Nucleus accumbens (tissue), 56 donors: ENCODE measurements at places on chromosomes 13 and 19.

DNA sequence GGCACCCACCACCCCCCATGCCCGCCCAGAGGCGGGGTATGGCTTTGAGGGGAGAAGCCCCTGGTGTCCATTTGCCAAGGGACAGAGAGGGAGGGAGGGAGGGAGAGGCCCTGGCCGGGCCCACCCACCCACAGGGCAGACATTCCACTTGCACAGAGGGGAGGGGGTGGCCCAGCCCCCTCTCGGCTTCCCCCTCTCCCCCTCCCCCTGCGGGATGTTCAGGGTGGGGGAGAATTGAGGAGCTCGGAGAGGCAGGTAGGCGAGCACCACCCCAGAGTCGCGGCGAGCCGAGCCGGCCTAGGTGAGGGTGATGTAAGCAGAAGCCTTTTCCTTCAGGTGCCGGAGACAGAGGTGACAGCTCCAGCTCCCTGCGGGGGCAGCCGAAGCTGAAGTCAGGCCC, 12.3 kb downstream of the DPF1 start:
- no peak for DNase-seq

DNA sequence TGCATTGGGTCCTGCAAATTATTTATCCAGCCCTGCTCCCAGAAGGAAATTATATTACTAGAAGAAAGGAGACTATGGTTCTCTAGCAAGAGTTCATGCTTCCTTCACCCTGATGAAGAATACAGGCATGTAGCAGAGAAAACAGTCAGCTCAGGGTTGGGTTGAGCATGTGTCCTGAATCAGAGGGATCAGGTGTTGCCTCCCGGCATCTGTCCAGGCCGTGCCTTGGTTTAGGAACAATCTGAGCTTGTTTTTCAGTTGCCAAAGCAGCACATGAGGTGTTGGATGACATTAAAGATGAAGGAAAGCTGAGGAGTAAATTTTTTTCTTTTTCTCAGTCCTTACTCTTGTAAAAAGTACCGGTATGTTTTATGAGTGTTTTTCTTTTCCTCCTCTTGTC, 62.0 kb downstream of the KL start:
- no peak for DNase-seq

GRCh38 chr13:39612023-39612637, 9.1 kb upstream of the LHFPL6 start:
- peak; percentile 28 for DNase-seq

GRCh38 chr13:21670006-21670882, 629 bp upstream of the FGF9 start:
- DNase-seq = no peak

- no peak for DNase-seq
Observed at GRCh38 chr13:97478247-97478646, 44.3 kb downstream of the RAP2A start.

GRCh38 chr19:34067861-34068271, 104.4 kb upstream of the LSM14A start:
- DNase-seq = no peak

- DNase-seq = no peak
Observed at GRCh38 chr19:1037621-1038064, 2.3 kb upstream of the ABCA7 start.

DNA sequence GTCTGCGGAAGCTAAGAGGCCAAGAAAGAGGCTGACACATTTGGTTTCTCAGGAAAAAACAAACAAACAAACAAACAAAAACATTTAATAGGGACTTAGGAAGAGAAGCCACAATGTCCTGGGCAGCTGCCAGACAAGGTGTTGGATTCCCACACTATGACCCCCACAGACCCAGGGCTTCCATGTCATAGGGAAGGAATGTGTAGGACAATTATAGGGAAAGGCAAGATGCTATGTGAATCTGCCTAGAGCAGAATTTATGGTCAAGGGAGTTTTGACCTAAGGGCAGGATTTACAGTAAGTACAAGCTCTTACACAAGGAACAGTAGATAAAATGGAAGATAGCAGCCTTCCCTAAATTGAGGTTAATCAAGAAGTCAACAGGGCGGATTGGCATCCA, 9.1 kb upstream of the CDADC1 start:
- no peak for DNase-seq

GRCh38 chr19:39106194-39106593, 19.4 kb upstream of the PAK4 start:
- DNase-seq = no peak

DNA sequence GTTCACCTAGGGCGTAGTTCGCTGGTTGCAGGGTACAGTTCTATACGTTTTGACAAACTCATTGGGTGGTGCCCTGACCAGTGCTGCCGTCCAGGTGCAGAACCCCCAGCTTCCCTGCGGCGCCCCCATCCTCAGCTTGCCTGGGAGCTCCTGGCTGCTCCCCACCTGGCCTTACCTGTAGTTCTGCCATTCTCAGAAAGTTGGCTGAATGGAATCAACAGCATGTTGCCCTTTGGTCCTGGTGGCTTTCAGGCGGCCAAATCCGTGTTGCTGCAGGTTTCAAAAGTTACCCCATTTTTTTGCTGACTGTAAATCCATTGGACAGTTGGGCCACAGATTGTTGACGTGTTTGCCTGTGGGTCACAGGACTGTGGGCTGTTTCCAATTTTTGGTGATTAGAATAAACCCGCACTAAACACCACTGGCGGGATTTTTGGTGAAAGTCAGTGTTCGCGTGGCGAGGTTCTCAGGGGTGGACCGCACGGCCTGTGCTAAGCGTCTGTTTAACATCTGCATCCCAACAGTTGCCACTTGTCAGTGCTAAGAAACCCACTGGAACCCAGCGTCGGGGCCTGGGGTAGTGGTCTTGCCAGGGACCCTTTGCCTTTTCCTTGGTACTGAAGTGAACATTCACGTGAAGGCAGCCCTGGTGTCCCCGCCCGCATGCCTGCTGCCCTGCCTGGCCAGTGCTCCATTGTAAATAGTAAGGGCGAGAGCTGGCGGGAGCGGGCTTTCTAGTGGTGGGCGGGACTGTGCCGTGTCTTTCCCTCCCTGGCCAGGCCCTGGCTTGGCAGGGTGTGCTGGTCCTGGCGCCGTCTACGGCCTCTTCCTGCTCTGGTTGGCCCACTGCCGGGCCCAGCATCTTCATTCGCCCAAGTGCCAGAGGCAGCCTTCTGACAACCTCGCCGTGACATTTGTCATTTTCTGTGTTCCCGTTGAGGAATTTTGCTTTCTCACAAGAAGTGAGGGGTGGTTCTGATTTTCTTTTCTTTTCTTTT, 3.3 kb downstream of the DOT1L start:
- peak; percentile 20 for DNase-seq

- no peak for DNase-seq
Observed at GRCh38 chr13:103006641-103007426, 59.4 kb downstream of the SLC10A2 start.

DNA sequence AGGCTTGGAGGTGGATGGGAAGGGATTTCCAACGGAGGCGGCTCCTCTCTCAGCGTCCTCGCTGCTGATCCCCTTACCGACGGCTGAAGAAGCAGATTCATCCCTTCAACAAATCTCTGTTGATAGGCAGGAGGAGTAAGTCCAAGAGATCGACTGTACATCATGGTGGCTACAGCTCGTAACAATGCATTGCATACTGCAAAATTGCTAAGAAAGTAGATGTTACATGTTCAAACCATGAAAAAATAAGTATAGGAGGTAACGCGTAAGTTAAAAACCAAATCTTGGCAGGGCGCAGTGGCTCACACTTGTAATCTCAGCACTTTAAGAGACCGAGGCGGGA, 468 bp upstream of the SLC39A3 start:
- DNase-seq = no peak

- no peak for DNase-seq
Observed at GRCh38 chr13:21011378-21011777, 50.0 kb downstream of the LATS2 start.

DNA sequence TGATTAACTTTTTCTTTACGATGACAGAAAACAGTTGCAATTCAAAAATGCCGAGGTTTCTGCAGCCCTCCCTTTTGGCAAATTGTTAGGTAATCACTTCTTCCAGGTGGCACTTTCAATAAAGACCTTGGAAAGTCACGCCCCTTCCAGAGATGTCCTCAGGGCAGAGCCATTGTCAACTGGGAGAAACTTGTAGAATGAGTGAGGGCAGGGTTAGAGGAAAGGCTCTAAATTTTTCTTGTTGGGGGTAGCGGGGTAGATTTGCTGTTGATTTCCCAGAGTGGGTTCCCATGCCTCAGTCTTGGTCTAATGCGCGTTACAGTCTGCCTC, 421.1 kb downstream of the FGF9 start:
- DNase-seq = no peak

DNA sequence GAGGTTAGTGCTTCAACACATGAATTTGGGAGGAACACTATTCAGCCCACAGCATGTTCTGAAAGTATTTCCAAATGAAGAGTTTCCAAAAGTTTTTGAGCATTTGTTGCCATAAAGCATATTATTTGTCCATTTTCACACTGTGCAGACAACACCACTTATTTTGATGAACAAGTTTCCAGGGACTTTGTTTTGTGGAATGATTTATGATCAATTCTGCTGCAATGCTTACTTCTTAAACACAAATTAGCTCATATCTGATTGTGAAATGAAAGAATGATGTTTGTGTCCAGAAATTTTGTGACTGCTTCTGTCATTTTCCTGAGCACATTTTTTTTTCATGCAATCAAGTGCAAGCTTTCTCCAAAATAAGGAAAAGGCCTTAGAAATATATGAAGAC, 205.3 kb downstream of the RAP2A start:
- DNase-seq = no peak

DNA sequence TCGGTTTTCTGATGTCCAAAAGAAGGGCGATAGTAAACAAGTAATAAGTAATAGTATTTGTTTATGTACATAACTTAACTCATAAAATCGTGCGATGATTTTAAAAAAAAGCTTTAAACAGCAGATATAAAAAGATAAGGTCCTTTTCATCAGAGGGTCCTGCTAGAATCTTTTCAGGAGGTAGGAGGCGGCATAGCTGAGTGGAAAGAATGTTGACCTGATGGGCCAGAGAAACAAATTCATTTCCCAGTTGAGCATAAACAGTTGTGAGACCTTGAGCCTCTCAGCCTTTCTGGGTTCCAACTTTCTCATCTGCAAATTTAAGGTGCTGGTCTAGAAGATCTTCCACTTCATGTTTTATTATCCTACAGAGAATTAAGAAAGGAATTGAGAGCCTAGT, 173.5 kb downstream of the LACC1 start:
- DNase-seq = no peak

- no peak for DNase-seq
Observed at GRCh38 chr19:54207983-54208783, 7.5 kb downstream of the RPS9 start.

- DNase-seq = no peak
Observed at GRCh38 chr13:86882107-86882506, 789.1 kb upstream of the SLITRK5 start.

GRCh38 chr19:6358003-6358402, 3.3 kb upstream of the CLPP start:
- no peak for DNase-seq

DNA sequence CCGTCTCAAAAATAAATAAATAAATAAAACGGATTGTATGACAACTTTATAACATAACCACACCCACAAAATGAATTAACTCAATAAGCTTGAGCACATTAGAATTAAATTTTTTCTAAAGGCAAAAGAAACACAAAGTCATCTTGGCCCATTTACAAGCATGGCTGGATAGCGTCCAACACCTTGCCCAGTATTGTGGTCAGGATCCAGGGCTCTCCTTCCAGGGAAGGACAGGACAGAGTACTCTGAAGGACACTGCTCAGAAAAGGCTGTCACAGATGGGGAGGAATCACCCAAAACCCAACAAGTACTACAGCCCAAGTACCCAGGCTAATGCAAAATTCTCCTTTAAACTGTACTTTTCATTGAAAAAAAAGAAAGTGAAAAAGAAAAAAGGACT, 27.1 kb downstream of the SUGP2 start:
- DNase-seq = no peak

DNA sequence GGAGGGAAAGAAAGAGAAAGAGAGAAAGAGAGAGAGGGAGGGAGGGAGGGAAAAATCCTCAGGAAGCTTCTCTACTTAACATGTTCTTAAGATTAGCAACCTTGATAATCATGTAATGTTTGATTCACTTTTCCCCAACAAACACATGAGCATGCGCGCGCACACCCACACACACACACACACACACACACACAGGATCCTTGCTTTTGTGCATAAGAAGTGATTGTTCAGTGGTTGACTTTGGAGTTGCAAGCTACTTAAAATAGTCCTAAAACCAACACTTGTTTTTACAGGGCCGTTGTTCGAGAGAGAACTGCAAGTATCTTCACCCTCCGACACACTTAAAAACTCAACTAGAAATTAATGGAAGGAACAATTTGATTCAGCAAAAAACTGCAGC, 100.0 kb upstream of the RAP2A start:
- no peak for DNase-seq

DNA sequence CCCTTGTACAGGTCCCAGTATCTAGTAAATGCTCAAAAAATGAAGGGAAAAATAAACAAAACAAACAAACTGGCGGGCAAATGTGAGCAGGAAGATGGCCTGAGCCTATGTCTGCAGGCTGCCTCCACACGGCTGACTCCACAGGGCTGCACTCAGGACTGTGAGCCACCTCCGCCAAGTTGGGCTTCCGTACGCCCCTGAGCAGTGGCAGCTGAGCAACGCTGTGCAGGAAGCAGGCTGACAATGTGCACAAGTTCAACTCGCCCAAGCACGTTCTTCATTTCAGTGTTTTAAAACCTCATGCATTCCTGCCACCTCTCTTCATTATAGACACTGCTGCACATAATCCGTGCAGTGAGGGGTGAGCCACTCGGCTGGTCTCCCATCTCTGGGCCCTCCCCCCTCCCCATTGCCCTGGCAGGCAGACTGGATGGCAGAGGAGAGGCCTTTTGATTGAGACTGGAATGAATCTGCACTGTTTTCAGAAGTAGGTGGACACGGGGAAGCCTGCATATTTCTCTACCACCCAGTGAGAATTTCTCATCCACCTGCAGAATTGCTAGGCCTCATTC, 915.3 kb downstream of the UQCRFS1 start:
- DNase-seq = no peak

DNA sequence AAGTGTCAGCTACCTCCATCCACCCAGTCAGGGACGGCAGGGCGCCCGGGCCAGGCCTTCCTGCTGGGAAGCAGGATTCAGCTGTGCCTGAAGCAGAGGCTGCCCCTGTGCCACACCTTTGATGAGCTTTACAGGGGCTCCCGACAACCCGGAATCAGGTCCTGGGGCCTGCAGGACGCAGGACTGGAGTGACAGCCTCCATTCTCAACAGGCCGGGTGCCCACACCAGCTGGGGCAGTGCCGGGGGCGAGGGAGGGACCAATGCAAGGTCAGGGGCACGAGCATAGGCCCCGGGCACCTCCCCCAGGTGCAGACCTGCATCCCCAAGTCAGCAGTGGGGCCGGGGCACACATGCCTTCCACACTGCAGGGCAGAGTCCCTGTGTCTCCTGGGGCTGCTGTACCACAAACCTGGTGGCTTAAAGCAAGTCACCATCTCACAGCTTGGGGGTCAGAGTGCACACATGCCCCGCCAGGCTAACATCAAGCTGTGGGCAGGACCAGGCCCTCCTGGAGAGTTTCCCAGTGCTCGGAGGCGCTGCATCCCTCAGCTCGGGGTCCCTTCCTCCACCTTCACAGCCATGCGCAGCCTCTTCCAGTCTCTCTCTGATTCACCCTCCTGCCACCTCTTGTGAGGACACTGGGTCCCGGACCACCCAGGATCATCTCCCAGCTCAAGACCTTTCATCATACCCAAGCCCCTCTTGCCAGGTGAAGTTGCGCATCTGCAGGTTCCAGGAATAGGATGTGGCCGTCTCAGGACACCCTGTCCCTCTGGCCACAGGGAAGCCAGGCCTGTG, 13.4 kb downstream of the UBXN6 start:
- DNase-seq = no peak

GRCh38 chr19:40815223-40815622, 16.2 kb downstream of the EGLN2 start:
- no peak for DNase-seq
